ENCODE measurements at places on chromosomes 6 and 20.

- no peak for DNase-seq
Measured at GRCh38 chr20:37369846-37370245, 23.9 kb downstream of the SRC start.

- DNase-seq, result no peak
Measured at GRCh38 chr6:41571021-41571780, 25.0 kb downstream of the FOXP4 start.

GRCh38 chr6:2085657-2086056, 159.7 kb downstream of the GMDS start:
- no peak for DNase-seq

GRCh38 chr6:36577301-36577700, 16.9 kb upstream of the SRSF3 start:
- no peak for DNase-seq

GRCh38 chr6:87738744-87739143, 36.7 kb upstream of the AKIRIN2 start:
- DNase-seq, result no peak

- no peak for DNase-seq
Measured at GRCh38 chr20:34334654-34335407, 28.2 kb upstream of the ITCH start.

DNA sequence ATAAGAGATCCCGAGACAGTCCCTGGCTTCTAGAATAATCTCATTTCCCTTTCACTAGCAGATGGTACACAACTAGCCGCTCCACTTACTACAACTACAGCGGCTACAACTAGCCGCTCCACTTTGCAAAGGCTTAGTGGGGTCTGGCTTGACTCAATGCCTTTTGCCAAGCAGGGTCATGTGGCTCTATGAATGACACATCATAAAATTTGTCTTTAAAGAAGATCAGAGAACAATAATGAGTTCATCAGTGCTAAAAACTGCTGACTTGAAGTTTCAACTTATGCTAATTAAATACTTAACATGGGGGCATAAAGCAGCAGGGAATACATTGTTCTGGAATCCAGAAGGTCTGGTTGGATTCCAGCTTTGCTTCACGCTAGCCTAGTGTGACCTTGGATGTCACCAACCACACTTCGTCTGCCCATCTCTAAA, 2.0 kb upstream of the MICAL1 start:
- no peak for DNase-seq

- DNase-seq, result no peak
Measured at GRCh38 chr6:35582315-35582714, 69.6 kb upstream of the TULP1 start.

DNA sequence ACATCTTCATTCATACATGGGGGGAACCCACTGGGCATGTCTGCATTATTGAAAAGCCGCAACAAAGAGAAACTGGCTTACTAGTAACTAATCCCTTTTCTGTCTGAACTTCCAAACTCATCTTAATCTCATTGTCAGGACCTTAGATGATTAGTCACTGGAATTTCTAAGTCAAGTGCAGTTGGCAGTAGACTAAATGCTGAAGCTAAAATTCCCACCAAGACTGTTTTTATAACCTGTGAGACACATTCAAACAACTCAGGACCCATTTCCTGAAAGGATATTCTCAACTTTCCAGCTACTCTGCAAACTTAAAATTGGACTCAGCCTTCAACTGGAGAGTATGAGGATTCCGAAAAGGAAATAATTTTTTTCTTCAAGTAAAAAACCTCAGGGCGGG, 94.8 kb upstream of the SCAF8 start:
- DNase-seq, result no peak

DNA sequence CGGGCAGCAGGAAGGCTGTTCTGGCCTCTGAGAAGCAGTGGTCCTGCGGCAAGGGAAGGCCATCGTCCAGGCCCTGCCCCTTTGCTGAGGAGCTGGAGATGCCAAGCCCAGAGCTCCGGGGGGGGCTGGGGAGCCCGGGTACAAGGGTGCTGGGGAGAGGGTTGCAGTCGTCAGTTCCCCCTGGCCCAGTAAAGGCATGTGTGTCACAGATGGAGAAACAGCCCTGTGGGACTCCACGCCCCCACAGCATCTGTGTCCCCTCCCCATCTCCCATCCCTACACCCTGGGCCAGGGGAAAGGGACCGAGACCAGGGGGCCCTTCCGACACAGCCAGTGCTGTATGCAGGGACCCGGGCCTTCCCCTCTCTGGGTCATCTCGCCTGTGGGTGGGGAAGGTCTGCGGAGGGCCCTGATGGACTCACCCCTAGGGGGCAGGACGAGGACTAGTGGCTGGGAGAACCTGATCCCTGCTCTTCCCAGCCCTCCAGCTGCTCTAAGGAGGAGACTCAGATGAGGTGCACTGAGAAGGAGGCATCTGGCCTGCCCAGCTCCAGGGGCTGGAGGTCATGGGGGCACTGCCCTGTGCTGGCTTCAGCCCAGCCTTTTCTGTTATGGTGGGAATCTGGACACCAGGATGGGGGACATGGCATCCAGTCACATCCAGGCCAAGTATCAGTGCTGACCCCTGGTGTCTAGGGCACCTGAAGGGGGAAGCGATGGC, 609 bp downstream of the MYL9 start:
- DNase-seq, result no peak

DNA sequence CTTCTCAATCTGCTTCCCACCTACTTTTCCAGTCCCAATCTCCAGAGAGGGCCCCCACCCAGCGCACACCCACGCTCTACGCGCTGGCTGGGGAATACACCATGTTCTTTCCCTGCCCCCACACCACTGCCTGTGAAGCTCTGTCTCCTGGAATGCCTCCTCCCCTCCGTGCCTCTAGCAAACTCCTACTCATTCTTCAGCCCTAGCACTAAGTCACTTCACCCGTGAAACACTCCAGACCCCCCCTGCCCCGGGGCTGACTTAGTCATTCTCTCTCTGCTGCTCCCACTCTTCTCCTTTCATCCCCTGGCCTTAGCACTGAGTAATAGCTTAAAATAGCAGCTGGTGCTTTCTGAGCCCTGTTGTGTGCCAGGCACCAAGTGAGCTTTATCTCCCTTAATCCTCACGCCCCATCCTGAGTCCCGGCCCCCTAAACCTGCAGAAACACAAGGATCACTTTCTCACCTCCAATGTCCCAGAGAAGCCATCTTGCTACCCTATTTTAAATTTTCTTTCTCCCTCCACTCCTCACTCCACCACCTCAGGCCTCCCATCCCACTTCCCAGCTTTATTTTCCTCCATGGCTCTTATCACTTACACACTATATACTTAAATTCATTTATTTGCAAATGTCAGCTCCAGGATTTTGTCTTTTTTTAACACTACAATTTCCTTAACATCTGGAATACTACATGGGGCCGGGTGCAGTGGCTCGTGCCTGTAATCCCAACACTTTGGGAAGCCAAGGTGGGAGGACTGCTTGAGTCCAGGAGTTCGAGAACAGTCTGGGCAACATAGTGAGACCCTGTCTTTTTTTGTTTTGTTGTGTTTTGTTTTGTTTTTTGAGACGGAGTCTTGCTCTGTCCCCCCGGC, 6.3 kb upstream of the PARD6B start:
- DNase-seq, result no peak

GRCh38 chr6:53790886-53791285, 3.9 kb upstream of the LRRC1 start:
- no peak for DNase-seq

DNA sequence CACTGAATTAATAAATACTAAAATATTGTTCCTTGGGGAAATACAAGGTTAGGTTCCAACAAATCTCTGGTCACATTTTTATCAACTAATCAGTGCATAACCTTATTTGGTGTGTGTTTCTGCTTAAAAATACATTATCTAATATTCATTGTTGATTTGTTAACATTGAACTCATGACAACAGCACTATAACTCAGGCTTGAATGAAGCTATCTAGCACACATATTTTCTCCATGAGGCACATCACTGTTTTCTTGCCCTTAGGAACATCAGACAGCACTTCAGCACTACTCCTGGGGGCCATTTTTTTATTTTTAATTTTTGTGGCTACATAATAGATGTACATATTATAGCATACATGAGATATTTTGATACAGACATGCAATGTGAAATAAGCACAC, 277.2 kb upstream of the NT5E start:
- DNase-seq, result no peak

- peak; percentile 48 for DNase-seq
Measured at GRCh38 chr6:111423960-111424846, 58.8 kb downstream of the REV3L start.

DNA sequence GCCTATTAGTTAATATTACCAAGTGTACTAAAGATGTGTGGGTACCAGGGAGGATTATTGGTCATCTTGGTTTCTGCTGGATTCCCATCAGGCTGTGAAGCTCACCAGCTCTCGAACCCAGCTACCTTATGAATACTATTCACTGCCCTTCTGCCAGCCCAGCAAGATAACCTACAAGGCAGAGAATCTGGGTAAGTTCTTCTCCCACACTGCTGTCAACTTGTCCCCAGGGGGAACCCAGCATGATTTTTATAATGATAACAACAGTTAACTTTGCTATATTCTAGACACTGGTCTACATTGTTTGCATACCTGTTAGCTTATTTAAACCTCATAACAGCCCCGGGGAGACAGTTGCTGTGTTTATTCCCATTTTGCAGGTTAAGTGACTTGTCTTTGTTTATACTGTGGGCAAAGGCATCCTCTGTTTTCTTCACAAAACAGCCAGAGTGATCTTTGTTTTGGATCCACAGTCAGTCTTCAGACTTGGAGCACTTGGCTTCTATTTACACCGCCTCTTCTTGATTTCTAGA, 26.5 kb downstream of the TM9SF4 start:
- no peak for DNase-seq

Data from NCI-H1092 (cell line).